Progenitor cell of endocrine pancreas (in vitro differentiated cells): ENCODE measurements at places on chromosomes 5 and 9. TPM values are rescaled to one million over a fixed set of nuclear protein-coding genes. Genes with fewer than 3 reads are reported as not detected.

DNA sequence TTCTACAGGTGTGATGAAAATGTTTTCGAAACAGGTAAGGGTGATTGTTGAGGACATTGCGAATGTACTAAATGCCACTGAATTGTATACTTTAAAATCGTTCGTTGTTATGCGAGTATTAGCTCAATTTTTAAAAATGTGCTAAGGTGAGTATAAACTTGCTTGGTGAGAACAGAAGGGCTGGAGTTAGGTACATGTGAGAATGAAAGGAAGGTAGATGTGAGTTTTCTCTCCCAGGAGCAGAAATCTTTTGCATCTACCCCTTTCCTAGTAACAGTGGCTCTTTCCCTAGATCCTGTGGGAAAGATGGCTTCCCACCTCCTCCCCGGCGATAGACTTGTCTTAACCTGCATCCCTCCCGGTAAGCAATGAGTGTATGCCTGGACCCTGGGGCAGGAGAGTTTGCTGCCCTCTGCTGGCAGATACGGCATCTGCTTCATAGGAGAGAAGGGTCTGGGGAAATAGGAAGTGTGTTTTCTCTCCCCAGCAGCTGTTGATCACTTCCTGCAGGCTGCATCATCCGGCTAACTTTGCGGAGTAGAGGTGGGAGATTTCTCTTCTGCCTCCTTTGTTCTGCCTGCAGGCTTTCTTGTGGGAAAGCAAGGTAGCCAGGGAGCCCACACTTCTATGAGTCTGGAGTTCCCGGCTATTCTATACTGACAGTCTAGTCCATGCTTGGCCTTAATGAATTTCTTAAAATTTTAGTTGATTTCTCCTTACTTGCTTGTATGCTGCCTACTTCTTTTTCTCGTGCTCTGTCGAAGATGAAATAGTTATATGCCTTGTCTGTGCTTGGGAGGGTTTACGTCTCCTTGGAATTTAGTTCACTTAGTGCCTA, 373.3 kb upstream of the SEMA6A start:
- no peaks in the 10 kb centered on the region for H3K4me1 ChIP-seq
- H3K27ac ChIP-seq, result no peak overlapping the region
- no peaks in the 10 kb centered on the region for H3K27me3 ChIP-seq
- no peak overlapping the region for H3K4me3 ChIP-seq

DNA sequence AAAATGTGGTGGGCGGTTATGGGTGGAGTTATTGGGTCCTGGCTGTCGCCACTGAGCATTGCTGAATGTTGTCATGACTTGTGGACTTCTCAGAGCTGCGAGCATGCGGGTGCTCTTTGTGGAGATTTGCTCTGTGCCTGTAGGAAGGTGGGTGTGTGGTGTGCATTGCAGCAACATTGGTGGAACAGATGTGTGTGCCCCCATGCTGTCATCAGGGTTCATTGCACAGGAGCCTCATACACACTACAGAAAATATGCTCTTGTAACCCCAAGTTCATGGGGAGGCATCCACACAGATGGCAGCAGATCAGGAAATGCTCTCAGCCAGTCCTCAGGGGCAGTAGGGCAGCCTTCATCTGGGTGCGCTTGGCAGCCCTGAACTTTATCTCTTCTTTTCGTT, 55.9 kb upstream of the PHF2 start:
- H3K27ac ChIP-seq, result no peak overlapping the region
- peaks cover 3% of the 10 kb centered on the region for H3K4me1 ChIP-seq
- peaks cover 6% of the 10 kb centered on the region for H3K36me3 ChIP-seq
- no peak for DNase-seq

DNA sequence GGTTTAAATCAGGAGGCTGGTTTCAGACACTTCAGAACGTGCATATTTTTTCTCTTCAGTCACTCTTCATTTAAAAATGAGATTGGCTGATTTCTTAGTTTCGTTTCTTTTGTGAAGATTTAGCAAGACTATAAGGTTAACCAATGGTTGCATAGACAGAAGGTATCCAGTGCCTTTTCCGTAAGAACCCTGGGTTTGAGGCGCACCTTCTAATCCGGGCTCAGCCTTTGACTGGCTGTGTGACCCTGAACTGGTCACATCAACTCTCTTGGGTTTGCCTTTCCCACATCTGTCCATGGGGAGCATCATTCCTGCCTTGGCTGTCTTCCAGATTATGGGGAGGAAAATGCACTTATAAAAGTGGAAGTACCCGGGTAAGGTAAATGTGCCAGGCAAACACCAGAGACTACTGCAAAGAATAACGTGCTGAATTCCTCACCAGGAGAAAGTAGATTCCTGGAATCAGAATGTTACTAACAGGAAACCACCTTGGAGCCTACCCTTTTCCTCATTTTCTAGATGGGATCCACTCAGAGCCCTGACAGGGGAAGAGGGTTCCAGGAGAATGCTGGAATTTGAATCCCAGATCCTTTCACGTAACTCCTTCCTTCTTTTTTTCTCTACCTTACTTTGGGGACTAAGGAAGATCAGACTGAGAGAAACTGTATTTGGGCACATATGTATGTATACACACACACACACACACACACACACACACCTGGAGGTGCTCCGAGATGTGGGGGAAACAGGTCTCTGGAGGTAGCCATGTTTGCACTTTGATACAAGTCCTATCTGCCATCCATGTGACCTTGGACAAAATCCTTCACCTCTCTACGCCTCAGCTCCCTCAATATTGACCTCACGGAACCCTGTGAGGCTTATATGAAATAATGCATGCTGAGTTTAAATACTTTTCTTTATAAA, 6.8 kb downstream of the HAND1 start:
- H3K27ac ChIP-seq, result no peak overlapping the region
- peaks cover 96% of the 10 kb centered on the region for H3K27me3 ChIP-seq
- H3K36me3 ChIP-seq, result no peaks in the 10 kb centered on the region

DNA sequence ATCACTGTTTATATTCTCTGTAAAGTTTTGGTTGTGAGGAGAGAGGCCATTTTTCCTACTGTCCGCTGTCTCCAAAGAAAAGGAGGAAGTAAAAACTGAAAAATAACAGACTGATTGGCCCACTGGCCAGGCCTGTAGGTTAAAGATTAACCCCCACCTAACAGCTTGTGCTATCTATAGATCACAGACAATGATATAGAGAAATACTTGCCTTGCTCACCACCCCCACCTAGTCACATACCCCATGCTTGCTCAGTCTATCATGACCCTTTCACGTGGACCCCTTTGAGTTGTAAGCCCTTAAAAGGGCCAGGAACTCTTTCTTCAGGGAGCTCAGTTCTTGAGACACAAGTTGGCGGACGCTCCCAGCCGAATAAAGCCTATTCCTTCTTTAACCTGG, 357.4 kb downstream of the PRDM9 start:
- no peak for DNase-seq
- no peaks in the 10 kb centered on the region for H3K36me3 ChIP-seq
- H3K27me3 ChIP-seq, result no peaks in the 10 kb centered on the region
- H3K4me1 ChIP-seq, result no peaks in the 10 kb centered on the region

- DNase-seq, result no peak
- H3K27ac ChIP-seq, result no peak overlapping the region
- peaks cover 6% of the 10 kb centered on the region for H3K27me3 ChIP-seq
- no peaks in the 10 kb centered on the region for H3K36me3 ChIP-seq
- peaks cover 13% of the 10 kb centered on the region for H3K4me1 ChIP-seq
Observed at GRCh38 chr5:149873896-149874295, 70.7 kb downstream of the PDE6A start.

GRCh38 chr9:94980947-94981722, 254.6 kb downstream of the AOPEP start:
- H3K27ac ChIP-seq, result no peak overlapping the region
- H3K4me1 ChIP-seq, result peaks cover 5% of the 10 kb centered on the region

- DNase-seq, result no peak
- no peak overlapping the region for H3K4me3 ChIP-seq
- peaks cover 7% of the 10 kb centered on the region for H3K27me3 ChIP-seq
- H3K4me1 ChIP-seq, result peaks cover 4% of the 10 kb centered on the region
- H3K27ac ChIP-seq, result no peak overlapping the region
Observed at GRCh38 chr5:74274326-74274725, 366.2 kb downstream of the ENC1 start.

Gene REEP5
- 31.9 and 33.8 TPM in 2 replicates for total RNA-seq
